ENCODE measurements at places on chromosomes 5 and 9.
A peak's percentile ranks its signal among the peaks of the same experiment; 100 is the strongest.

GRCh38 chr9:69097064-69097463 lies 61.5 kb downstream of the FXN start:
- no peak for DNase-seq

- DNase-seq: no peak
Measured at GRCh38 chr5:77892061-77893010, 116.2 kb upstream of the TBCA start.

- DNase-seq: no peak
Measured at GRCh38 chr9:110049699-110050450, 158.1 kb downstream of the C9orf152 start.

DNA sequence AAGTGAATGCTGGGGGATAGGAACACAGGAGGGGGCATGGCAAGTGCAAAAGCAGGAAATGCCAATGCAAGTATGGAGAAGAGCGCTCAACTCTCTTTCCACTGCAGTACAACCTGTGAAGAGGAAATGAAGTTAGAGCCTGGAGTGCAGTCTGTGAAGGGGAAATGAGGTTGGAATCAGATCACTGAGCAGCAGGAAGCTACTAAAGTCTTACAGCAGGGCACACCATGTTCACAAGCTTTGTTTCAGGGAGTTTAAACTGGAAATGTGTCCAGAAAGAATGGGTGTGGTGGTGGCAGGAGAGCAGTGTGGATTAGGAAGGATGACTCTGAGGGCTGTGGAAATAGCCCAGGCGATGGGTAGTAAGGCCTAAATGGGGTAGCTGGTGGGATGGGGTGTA lies 15.4 kb downstream of the ARHGEF37 start:
- no peak for DNase-seq

GRCh38 chr9:68418259-68418845 lies 61.9 kb downstream of the PGM5 start:
- no peak for DNase-seq

DNA sequence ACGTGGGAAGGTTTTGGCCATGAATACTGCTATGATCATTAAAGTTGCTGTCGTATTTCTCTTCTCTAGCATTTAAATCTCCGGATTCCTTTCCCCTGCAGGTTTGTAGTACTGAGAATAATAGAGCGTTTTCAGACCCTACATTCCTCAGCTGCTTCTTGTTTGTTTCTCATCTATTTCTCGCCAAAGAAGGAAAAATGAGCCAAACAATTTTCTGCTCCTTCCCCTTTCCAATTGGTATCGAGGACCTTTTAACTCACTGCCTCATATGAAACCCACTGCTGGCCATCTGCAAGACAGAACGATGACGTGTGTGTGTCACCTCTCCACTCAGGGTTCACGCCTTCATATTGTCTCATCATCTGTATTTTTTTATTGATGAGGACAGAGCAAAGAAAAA lies 689.4 kb upstream of the WWC1 start:
- DNase-seq: no peak

DNA sequence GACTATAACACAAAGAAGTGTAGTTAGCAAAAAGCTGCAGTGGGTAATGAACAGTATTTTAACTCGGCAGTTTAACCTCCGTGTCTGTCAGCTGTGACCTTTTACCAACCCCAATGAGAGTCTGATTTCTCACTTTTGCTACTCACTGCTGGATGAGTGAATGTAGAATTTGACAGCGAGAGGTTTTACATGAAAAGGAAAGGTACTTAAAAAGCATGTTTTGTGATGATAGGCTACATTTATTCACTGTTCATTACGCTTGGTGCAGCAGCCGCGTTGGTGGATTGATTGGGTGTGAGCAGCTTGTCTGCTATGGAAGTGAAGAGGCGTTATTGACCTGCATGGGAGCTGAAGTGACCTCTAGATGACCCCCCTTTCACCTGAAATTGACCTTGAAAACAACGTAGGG lies 867.7 kb downstream of the NR2F1-AS1 start:
- DNase-seq: no peak

DNA sequence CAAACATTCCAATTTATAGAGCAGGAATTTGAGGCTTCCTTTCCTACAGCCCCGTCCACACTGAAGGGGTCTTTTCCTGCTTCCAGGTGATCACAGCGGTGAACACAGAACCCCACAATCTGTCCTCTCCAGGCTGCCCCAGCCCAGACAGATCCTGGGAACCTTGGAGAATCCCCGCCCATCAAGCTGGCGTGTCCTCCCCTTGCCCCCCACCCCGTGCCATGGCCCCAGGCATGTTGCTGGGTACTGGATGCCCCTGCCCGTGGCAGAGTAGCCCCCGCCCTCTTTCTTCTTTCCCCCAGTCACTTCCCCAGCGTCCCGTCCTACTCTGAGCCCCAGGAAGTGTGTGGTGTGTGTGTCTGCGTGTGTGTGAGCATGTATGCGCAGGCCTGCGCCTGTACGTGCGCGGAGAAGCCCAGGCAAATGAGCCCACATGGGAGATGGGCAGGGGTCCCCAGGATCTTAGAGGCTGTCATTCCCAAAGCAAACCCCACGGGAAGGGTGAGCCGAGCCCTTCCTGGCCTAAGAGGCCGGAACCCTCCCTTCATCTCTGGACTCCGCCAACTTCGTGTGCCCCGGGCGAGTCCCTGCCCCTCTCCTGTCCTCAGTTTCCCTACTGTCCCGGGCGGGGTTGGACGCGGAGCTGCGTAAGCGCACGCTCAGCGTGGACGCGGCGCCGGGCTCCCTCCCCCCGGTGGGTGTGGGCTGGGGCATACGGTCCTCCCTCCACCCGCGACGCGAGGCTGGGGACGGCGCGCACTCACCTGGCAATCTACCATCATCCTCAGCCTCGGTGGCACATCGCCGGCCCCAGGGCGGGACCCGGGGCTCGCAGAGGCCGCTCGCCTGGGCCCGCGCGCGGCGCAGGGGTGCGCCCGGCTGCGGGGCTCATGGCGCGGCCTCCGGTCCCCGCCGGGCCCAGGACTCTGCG lies 15.2 kb downstream of the GBGT1 start:
- peak; percentile 52 for DNase-seq

DNA sequence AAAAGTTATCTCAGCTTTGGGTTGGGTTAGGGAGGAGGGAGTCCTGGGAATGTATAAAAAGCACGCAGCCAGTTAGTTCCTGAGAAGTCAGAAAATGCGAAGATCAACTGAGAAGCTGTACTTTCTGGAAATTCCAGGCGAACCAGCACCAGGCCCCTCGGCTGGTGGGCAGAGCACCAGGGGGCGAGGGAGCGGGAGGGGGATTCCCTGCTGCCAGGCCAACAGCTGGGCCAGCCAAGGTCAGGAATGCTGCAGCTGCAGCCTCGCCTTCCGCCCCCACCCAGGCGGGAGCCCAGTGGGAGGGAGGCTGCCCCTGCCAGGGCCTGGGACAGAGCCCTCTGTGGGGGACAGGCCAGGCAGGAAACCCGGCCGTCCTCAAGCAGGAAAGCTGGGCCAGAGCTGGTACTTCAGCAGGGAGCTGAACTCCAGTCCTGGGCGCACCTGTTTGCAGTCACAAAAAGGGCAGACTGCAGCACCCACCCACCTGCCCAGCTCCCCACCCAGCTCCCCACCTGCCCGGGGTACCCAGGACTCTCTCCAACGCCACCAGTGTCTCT lies 35.5 kb downstream of the VAV2 start:
- DNase-seq: no peak

GRCh38 chr5:2094616-2094995 lies 211.9 kb upstream of the IRX4 start:
- DNase-seq: no peak

GRCh38 chr5:127011961-127012644 lies 18.3 kb downstream of the MARCHF3 start:
- no peak for DNase-seq

DNA sequence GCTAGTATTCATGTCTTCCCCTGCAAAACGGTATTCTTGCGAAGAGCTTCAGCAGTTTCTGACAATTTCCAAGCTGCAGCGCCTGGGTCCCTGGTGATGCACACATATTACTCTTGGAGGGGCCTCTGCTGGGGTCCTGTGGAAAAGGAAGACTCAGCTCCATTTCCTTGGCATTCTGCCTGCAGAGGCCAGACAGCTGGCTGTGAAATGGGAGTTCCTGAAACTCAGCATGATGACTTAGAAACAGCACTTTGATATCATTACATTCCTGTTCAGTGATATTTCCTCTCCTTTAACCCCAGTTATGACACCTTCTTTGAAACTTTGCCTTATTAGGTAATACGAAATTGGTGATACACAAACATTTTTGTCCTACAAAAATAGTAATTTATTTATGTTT lies 98.5 kb downstream of the APBA1 start:
- DNase-seq: no peak

- DNase-seq: no peak
Measured at GRCh38 chr5:24376616-24377015, 268.2 kb downstream of the CDH10 start.

- no peak for DNase-seq
Measured at GRCh38 chr5:6675784-6676491, 37.3 kb upstream of the TENT4A start.

DNA sequence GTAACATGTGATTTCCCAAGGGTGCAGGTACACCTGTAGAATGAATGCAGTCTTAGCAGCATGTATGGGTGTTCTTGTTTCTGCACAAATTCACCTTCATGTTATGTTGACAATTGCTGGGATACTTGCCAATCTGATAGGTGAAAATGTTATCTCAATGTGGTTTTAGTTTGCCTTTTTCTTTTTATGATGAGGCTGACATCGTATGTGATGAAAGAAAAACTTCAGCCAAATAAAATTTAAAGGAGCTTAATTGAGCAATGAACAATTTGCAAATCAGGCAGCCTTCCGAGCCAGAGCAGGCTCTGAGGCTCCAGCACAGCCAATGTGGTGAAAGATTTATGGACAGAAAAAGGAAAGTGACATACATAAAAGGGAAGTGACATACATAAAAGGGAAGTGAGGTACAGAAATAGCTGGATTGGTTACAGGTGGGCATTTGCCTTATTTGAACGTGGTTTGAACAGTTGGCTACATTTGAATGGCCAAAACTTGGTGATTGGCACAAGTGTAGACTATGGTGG lies 10.5 kb downstream of the TAL2 start:
- no peak for DNase-seq

DNA sequence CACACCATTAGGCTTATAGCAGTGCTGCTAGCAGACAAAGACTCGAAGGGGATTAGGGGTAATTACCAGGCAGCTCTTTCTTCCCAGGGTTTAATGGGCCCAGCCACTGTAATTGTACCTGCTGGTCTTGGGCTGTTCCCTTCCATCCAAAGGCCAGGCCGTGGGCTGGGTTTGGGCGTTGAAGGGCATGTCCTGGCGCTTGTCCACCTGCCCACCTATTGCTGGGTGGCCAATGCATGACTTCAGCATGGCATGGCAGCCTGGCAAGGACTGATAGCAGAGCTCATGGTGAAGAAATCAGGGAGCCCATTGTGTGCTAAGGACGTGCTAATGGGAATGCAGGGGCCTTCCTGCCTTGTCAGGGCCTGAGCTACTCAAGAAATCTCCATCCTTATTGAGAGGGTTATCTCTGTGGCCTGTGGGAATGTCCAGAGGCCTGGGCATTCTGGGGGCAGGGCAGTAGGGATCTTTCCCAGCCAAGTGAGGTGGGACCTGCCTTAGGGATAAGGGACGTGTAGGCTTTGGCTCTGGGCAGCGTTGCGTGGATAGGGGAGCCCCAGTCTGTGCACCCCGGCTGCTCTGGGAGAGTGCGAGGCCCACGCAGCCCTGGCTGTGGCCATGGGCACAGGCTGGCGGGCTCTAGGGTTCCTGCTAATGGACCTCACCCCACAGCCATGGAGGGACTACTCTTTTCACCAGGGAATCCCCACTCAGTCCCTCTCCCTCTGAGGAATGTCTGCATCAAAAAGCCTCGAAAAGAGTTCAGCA lies 116.1 kb upstream of the PITX1 start:
- DNase-seq: no peak

- no peak for DNase-seq
Measured at GRCh38 chr9:4423207-4423610, 67.1 kb upstream of the SLC1A1 start.

DNA sequence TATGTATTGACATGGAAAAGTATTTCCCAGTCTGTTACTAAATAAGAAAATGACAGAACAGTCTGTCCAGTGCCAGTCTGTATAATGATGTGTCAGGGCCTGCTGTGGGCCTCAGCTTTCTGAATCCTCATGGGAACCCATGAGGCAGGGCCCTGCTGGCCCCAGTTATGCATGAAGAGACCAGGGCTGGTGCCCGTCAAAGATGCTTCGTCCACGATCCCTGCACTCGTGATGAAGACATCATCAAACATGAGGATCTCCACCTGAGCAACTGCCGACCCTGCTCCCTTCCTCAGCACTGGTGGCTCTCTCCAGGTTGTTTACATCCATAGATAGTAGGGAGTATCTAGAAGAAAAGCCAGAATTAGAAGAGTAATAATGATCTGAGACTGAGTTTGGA lies 52.5 kb downstream of the ICE1 start:
- DNase-seq: no peak

GRCh38 chr5:120388016-120388781 lies 75.9 kb upstream of the PRR16 start:
- no peak for DNase-seq

DNA sequence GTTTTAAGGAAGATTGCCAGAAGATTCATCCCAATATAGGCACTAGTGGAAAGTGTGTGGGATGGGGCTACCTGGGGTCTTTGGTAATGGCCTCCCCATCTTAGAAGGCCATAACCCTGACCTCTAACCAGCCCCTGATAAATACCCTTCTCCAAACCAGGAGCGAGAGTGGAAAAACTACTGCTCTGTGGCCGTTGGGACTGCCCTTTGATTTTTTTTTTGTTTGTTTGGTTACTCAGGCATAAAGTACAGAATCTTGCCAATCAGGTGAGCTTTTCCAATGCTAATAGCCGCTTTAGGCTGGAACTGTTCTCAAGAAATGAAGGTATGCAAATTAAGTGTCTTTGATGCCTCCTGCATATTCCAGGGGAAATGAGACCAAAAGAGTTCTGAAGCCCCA lies 153.7 kb downstream of the ADAMTS12 start:
- no peak for DNase-seq

DNA sequence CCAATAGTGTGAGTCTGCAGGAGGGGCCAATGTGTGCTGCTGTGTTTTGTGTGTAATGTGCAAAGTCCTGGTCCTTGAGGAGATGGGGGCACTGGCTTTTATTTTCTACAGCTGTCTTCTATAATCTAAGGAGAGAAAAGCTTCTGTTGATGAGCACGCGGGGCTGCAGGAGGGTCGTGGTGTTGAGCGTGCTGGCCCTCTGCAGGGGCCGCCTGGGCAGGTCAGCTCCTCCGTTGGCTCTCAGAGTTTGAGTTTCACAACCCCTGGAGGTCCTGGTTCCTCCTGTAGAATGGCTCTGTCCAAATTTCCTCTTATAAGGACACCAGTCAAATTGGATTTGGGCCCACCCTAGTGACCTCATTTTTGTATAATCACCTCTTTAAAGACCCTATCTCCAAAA lies 12.6 kb downstream of the OR2V1 start:
- no peak for DNase-seq

DNA sequence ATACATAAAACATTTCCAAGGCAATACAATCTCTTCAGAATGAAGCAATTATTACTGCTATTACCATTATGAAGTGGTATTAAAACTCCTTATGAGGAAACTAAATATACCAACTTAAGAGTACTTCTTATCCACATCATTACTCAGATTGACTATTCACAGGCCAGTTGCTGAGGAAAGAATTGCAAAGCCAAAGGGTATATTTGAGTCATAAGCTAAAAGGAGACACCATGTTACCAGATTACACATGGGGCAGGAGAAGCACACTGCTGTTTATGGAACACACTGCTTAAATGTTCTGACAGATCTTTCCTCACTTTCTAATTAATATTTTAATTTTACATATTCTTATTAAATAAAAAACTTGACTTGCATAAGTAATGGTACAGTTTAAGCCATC lies 1726.4 kb upstream of the NUDT12 start:
- DNase-seq: no peak

Measured in stimulated activated CD4-positive, alpha-beta T cell treated with anti-CD3 and anti-CD28 coated beads, Interleukin-12 subunit alpha, Interleukin-12 subunit beta, amount 100 ng/mL, for 24 hours (primary cell).